Left lobe of liver (tissue), 2 donors: ENCODE measurements at places on chromosomes 1 and 21. TPM values are rescaled to one million over a fixed set of nuclear protein-coding genes. Genes with fewer than 3 reads are reported as not detected.

TTC24 gene
- not detected for total RNA-seq

TIE1 gene
- total RNA-seq: 8.5 TPM

IL12RB2 gene
- 0.43 TPM for total RNA-seq

COL9A2 gene
- total RNA-seq: 0.45 TPM

CFAP126 gene
- total RNA-seq: not detected

MAP3K21 gene
- total RNA-seq: 4.7 TPM

HUNK gene
- total RNA-seq: 0.55 TPM

CATSPERE gene
- total RNA-seq: 1.2 TPM

PATJ gene
- total RNA-seq: 33.4 TPM

PPFIA4 gene
- 0.78 TPM for total RNA-seq

SNX27 gene
- 15.6 TPM for total RNA-seq

MACO1 gene
- total RNA-seq: 34.0 TPM

BEST4 gene
- total RNA-seq: 0.10 TPM

ERO1B gene
- 17.1 TPM for total RNA-seq

CD2 gene
- 0.43 TPM for total RNA-seq

AGMAT gene
- total RNA-seq: 58.0 TPM

DMBX1 gene
- not detected for total RNA-seq

OR2AJ1 gene
- total RNA-seq: not detected

GBP6 gene
- total RNA-seq: not detected

MYOG gene
- not detected for total RNA-seq

FCRL6 gene
- total RNA-seq: 0.23 TPM

PTGS2 gene
- 0.48 TPM for total RNA-seq
